Daoy (cell line): ENCODE measurements at places on chromosomes 13 and 19. TPM values are rescaled to one million over a fixed set of nuclear protein-coding genes. Genes with fewer than 3 reads are reported as not detected.

MIDN gene
- total RNA-seq, result 8.7 and 14.3 TPM in 2 replicates

PCDH17 gene
- total RNA-seq, result under 0.01 TPM in 1 of 2 replicates, not detected in the other

ZNF585A gene
- total RNA-seq, result 11.9 and 16.5 TPM in 2 replicates

TNFSF13B gene
- total RNA-seq, result 0.06 TPM in 1 of 2 replicates, not detected in the other

PLPP2 gene
- 42.7 and 54.6 TPM in 2 replicates for total RNA-seq

LGALS4 gene
- total RNA-seq, result not detected in 2 replicates

FXYD3 gene
- total RNA-seq, result not detected in 2 replicates

SPACA4 gene
- total RNA-seq, result not detected in 2 replicates

SHD gene
- not detected in 2 replicates for total RNA-seq

ZNF726 gene
- 8.9 and 13.9 TPM in 2 replicates for total RNA-seq

MEF2B gene
- 0.06 TPM in 1 of 2 replicates, not detected in the other for total RNA-seq

ATXN8OS gene
- total RNA-seq, result not detected in 2 replicates

PRTN3 gene
- not detected in 2 replicates for total RNA-seq

PDE4A gene
- total RNA-seq, result 0.69 and 2.3 TPM in 2 replicates

ONECUT3 gene
- total RNA-seq, result not detected in 2 replicates

KLK10 gene
- total RNA-seq, result 0.63 TPM in 1 of 2 replicates, not detected in the other

TNNT1 gene
- total RNA-seq, result 22.5 and 23.9 TPM in 2 replicates

LILRB5 gene
- not detected in 2 replicates for total RNA-seq

GAMT gene
- total RNA-seq, result 23.5 and 26.3 TPM in 2 replicates

ZNF416 gene
- total RNA-seq, result 2.9 and 5.1 TPM in 2 replicates

TEX26 gene
- total RNA-seq, result not detected in 2 replicates

LRP3 gene
- total RNA-seq, result 8.4 and 11.1 TPM in 2 replicates

KIR2DL1 gene
- total RNA-seq, result not detected in 2 replicates

ZIM2 gene
- 2.5 and 4.8 TPM in 2 replicates for total RNA-seq

OR7D2 gene
- not detected in 2 replicates for total RNA-seq

TMIGD2 gene
- total RNA-seq, result not detected in 2 replicates

OR10H1 gene
- not detected in 2 replicates for total RNA-seq

PLIN5 gene
- 0.15 and 1.3 TPM in 2 replicates for total RNA-seq

CEACAM3 gene
- total RNA-seq, result not detected in 2 replicates

MYBPC2 gene
- total RNA-seq, result not detected in 2 replicates

ERICH6B gene
- total RNA-seq, result not detected in 2 replicates

KIR2DL4 gene
- not detected in 2 replicates for total RNA-seq

PDX1 gene
- total RNA-seq, result not detected in 2 replicates

LRG1 gene
- total RNA-seq, result 0.03 and 0.69 TPM in 2 replicates

LAIR2 gene
- total RNA-seq, result not detected in 2 replicates
